Articular chondrocyte of knee joint (primary cell): ENCODE measurements at places on chromosomes 5 and 9. TPM values are rescaled to one million over a fixed set of nuclear protein-coding genes. Genes with fewer than 3 reads are reported as not detected.

The NXNL2 gene
- total RNA-seq: 4.1 and 6.0 TPM in 2 replicates

The FUT7 gene
- not detected in 2 replicates for total RNA-seq

The CYSRT1 gene
- 0.52 and 0.76 TPM in 2 replicates for total RNA-seq

The AK1 gene
- total RNA-seq: 152 and 156 TPM in 2 replicates

The PCDHB5 gene
- 2.9 and 3.6 TPM in 2 replicates for total RNA-seq

The NME5 gene
- 11.1 and 11.5 TPM in 2 replicates for total RNA-seq

The S1PR3 gene
- 10.5 and 16.6 TPM in 2 replicates for total RNA-seq

The CEL gene
- 0.11 and 0.13 TPM in 2 replicates for total RNA-seq

The IL11RA gene
- 34.2 and 40.5 TPM in 2 replicates for total RNA-seq

The SLC35A4 gene
- total RNA-seq: 20.0 and 20.1 TPM in 2 replicates

The GFPT2 gene
- 59.0 and 66.6 TPM in 2 replicates for total RNA-seq

The FBXO38 gene
- total RNA-seq: 90.0 and 91.5 TPM in 2 replicates

The SEMA5A gene
- 19.6 and 38.5 TPM in 2 replicates for total RNA-seq

The SAXO1 gene
- 0.13 and 0.22 TPM in 2 replicates for total RNA-seq

The ARSB gene
- 83.1 and 110 TPM in 2 replicates for total RNA-seq

The KIF20A gene
- total RNA-seq: 31.6 and 47.7 TPM in 2 replicates

The FAM193B gene
- total RNA-seq: 23.1 and 23.7 TPM in 2 replicates
